ENCODE measurements at places on chromosomes 2 and 18.

DNA sequence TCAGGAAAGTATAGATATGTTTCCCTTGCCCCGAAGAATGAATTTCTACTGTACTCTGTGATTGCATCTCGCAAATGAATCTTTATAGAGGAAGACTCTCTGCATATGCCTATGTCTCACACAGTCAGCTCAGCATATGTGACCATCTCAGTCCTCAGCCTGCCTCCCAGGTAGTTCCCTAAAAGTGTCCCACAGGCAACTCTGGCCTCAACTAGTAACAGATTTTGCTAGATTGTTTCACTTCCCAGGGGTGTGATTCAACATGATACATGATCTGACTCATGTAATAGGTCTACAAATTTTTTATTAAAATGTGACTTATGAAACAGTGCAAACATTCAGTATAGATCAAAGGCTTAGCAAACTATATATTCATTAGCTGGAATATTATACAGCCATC lies 296.6 kb upstream of the CRIM1 start:
- no peak for DNase-seq

GRCh38 chr18:80173060-80173459 lies 64.0 kb downstream of the ADNP2 start:
- DNase-seq: no peak

DNA sequence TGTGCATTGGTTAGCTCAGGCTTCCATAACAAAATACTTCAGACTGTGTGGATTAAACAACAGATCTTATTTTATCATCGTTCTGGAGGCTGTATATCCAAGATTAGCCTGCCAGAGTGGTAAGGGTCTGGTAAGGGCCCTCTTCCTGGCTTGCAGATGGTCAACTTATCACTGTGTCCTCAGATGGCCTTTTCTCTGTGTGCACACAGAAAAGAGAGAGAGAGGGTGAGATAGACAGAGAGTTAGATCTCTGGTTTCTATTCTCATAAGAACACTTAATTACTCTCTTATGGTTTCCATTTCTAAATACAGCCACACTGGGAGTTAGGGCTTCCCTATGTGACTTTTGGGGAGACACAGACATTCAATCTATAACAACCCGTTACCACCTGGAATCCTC lies 1003.5 kb downstream of the TSN start:
- no peak for DNase-seq

GRCh38 chr2:199273042-199273511 lies 184.7 kb downstream of the SATB2 start:
- no peak for DNase-seq

DNA sequence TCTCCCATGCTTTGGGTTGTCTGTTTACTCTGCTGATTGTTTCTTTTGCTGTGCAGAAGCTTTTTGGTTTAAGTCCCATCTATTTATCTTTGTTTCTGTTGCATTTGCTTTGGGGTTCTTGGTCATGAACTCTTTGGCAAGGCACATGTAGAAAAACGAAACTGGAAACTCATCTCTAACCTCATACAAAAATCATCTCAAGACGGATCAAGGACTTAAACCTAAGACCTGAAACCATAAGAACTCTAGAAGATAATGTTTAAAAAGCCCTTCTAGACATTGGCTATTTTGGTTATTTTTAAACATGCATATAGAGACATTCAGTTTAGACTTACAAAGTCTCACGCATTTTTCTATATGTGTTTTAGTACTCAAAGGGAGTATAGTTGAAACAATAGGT lies 1164.3 kb upstream of the GYPC start:
- no peak for DNase-seq

- DNase-seq: no peak
Measured at GRCh38 chr2:43634604-43635306, 2.3 kb upstream of the PLEKHH2 start.

DNA sequence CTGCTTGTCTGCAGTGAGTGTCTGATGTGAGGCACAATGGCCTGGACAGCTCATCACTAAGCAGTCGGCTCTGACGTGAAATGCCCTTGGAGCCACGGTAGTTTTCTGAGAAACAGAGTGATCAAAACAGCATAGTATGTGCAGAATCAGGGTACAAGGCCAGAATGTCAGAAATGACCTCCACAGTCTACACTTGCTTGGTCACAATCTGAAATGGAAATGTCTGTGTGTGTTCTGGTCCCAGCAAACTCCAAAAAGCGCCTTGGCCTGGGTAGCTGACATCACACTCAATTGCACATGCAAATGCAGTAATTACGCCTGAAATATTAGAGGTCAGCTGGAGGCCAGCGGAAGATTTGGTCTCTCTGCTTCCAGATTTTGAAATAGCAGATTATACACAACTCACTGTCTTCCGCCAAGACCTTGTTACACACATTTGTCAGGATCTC lies 95.4 kb downstream of the CTAGE1 start:
- no peak for DNase-seq

- no peak for DNase-seq
Measured at GRCh38 chr2:128736046-128736688, 417.5 kb upstream of the HS6ST1 start.

- DNase-seq: no peak
Measured at GRCh38 chr2:74843899-74844298, 10.0 kb downstream of the HK2 start.

- no peak for DNase-seq
Measured at GRCh38 chr2:136141510-136142149, 23.7 kb upstream of the CXCR4 start.

DNA sequence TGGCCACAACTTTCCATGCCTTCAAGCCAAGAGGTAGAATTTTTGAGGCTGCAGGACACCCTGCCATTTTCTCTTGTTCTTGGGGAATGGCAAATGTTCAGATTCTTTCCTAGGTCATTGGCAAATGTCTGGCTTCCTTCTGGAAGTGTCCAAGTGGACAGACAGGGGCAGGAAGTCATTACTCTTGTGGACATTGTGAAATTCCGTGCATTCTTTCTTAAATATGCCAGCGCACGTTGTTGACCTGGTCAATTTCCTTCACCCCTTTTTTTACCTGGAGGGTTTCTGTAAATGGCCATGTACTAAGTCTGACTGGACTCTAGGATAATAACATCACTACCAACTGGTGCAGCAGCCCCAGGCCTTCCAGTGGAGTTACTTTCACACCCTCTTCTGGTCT lies 13.9 kb downstream of the ASB18 start:
- no peak for DNase-seq

GRCh38 chr2:172877826-172878225 lies 142.2 kb downstream of the RAPGEF4 start:
- no peak for DNase-seq

- no peak for DNase-seq
Measured at GRCh38 chr18:80229766-80230745, 17.3 kb downstream of the PARD6G start.

DNA sequence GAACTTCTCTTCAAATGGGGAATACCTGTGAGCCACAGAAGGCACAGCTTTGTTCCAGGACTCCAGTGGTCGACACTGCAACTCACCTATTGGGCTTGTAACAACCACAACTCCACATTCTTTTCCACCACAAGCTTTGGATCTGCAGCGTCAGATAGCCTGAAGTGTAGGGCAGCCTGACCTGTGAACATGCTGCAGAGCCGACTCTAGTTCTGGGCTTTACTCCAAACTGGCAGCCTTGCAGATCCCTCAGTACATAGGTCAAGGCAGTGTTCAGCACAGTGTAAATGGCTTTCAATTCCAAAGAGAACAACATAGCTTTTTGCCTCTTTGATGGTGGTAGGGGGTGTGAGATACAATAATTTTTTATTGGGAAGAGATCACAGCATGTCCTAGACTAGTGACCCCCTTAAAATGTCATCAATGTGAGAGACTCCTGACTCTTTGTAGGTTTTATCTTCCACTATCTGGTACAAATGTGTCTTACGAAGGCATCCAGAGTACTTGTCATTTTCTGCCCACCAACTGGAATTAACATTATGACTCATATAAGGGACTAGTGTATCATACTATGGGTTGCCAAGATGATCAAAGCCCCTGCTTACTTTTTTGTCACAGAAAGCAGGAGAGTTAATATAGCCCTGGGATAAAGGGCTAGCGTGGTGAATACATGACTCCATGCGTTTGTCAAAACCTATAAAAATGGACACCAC lies 149.8 kb downstream of the COPS8 start:
- no peak for DNase-seq

- DNase-seq: no peak
Measured at GRCh38 chr2:158716121-158716791, 78.9 kb upstream of the DAPL1 start.

GRCh38 chr2:218710334-218710686 lies 325 bp upstream of the TTLL4 start:
- no peak for DNase-seq
